Activated T-helper 2 cell treated with anti-CD3 and anti-CD28 coated beads, Interferon-gamma antibody, Interleukin-2, Interleukin-4, amounts not matched to agents 10 μg/mL and 5 μg/mL and 100 μg/mL, durations not matched to agents 14 hours and 24 hours and 36 hours (primary cell): ENCODE measurements at places on chromosomes 1 and 21.
A peak's percentile ranks its signal among the peaks of the same experiment; 100 is the strongest.

DNA sequence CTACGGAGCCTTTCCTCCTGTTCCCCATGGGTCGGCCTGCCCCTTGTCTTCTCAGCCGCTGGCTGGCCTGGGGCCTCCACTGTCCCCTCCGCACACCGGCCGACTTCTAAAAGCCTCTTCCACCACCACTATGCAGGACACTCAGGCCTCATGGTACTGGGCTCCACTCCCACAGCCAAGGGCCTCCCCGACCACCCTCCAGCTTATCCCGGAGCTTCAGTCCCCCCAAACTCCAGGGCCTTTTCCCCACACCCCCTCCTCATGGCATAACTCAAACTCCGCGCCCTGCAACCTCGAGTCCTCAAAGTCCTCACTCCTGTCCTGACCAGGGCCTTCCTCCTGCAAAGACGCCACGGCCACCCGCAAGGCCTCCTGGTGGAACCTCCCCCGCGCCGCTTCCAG is 2.0 kb downstream of the LRRC41 start:
- DNase-seq = no peak

- peak; percentile 2 for DNase-seq
Observed at GRCh38 chr21:44687671-44688070, 5.7 kb upstream of the KRTAP12-1 start.

DNA sequence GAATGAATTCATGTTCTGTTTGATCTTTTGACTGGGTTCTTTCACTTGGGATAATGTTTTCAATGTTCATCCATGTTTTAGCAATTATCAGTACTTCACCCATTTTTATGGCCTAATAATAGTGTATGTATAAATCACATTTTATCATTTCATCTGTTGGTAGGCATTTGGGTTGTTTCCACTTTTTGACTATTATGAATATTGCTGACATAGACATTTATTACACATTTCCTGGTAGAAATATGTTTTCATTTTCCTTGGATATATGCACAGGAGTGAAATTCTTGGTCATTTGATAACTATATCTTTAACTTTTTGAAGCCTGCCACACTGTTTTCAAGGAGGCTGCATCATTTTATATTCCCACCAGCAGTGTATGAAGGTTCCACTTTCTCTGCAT is 79.8 kb downstream of the AXDND1 start:
- DNase-seq = no peak

- no peak for DNase-seq
Observed at GRCh38 chr1:209601809-209602657, 18.5 kb downstream of the CAMK1G start.

DNA sequence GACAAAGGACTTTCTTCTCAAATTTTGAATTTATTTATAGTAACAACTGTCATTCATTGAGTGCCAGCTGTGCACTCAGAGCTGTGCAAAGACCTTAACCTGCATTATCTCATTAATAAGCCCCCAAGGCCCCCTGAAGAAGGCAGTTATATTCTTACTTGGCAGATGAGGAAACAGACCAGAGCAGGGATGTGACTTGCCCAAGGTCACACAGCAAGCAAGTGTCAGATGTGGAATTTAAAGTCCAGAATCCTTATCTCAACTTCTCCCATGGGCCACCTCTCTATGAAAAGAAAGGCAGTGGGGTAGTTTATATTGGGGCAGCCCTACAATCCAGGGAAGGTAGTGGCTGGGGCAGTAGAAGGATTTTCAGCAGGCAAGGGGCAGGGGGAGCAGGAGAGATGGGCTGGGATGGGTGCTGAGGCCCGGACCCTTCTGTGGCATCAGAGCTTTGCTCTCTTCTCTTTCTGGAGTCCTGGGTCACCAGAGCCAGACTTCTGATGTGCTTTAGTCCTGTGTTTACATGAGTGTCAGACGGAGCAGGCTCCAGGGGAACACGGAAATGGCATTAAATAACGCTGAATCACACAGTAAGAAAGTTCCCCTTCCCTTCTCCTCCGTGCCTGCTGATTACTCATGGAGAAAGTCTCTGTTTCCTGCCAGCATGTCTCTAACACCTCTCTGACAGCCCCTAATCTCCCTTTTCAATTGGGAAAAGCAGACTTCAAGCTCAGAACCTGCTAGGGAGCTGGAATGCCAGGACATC is 39.5 kb downstream of the EPHB2 start:
- DNase-seq = no peak

DNA sequence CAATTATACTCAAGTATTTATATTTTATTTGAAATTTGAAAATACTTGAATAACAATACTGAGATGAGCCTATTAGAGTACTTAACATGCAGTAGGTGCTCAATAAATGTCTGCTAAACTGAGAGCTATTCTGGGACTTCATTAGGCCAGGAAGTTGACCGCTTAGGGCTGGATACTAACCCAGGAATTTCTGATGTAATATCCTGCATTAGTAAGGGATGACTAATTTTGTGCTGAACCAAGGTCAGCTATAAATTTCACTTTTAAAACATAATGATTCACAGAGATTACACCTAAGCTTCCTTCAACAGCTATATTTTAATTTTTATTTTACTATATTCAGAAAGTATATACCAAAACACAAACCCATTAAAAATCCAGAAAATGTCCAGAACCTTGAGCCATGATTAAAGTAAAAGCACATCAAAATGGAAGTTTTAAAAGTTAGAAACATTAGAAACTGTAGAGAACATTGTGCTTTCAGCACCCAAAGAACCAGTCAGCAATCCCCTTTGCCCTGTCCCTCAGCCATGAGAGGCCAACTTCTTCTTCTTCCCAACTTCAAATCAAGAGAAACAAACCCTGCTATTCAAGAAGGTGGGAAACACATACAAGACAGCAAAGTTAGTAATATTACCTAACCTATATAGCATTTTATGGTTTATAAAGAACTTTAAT is 35.4 kb downstream of the WNT2B start:
- no peak for DNase-seq

GRCh38 chr1:109819906-109820305 is 56.2 kb upstream of the EPS8L3 start:
- peak; percentile 0 for DNase-seq
